ENCODE measurements at places on chromosomes 1 and 21.

DNA sequence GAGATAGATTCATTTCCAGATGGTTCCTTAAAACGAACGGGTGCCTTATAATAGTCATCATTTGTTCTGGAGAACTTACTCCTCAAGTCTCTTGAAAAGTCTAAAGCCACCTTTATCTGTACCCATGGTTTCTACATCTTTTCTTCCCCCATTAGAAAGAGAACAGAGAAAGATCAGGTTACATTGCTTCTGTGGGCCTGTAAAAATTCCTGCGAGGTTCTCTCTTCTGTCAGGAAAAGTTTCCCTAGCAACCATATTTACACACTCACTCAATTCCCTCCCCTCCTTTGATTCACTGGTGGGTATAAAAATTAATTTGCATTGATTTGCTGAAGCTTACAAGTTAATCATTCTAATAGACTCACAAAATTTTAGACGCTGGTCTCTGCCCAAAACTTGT, 6.7 kb downstream of the PHC2 start:
- no peak for DNase-seq

GRCh38 chr1:220908757-220909156, 29.5 kb downstream of the HLX start:
- DNase-seq, result no peak

GRCh38 chr21:16124378-16125138, 394.8 kb downstream of the USP25 start:
- no peak for DNase-seq

DNA sequence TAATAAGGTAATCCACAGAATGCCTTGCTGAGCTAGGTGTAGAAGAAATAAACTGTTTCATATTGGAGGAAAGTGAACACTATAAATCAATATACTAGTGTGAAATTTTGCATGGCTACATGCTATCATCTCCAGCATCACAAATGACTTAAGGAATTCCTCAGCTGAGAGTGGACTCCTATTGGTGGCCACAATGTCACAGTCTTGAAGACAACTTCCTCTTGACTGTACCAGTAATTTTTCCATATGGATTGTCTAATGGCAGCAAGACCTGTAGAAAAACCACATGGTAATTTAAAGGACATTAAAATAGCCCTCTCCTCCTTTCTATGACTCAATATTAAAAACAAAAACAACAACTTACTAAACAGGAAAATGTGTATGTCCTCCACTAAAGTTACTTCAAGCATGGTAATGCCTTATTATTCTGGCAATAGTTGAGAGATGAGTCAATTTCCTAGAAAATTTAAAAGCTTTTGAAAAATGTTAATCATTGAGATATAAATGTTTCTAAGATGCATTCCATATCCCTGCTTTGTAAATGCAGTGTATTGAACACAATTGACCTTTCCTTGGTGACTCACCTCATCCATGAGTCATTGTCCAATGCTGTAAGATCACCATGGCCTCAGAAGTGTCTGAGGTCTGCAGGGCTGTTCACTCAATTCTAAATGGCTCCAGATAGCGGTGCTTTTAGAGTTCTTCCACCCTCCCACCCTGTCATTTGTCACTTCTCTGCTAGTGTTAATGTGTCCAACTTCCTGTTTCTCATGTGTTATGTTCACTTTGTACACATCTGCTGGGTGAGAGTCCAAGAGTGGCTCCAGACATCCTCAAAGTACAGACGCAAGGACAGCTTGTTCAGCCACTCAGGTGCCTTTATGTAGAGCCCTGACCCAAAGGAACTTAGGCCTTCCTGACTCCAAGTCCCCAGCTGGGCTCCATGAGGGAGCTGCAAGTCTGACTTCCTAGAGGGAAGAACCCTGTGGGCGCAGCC, 32.8 kb upstream of the DNASE2B start:
- no peak for DNase-seq

DNA sequence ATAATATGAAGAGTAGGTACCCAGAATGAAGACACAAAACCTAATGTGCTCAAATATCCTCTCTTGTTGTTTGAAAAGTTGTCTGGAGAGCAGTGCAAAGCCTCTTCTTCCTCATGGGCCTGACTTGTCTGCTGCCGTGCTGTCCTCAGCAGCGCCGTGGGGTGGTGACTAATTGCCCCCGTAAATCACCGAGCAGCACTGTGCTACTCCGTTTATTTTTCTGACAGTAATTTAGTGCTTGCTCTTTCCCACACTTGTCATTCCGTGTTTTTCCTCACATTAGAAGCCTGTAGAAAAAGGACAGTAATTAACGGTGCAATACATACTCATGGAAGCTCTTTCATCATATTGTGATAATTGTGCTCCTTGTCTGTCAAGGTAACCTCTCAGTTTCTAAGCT, 114.8 kb upstream of the BARHL2 start:
- DNase-seq, result no peak
